CD4-positive, alpha-beta T cell (primary cell): ENCODE measurements at places on chromosomes 2 and 18.

- DNase-seq, result no peak
Measured at GRCh38 chr2:229434187-229434586, 163.1 kb upstream of the PID1 start.

GRCh38 chr2:213490087-213490486 lies 205.8 kb downstream of the SPAG16 start:
- no peak for DNase-seq

DNA sequence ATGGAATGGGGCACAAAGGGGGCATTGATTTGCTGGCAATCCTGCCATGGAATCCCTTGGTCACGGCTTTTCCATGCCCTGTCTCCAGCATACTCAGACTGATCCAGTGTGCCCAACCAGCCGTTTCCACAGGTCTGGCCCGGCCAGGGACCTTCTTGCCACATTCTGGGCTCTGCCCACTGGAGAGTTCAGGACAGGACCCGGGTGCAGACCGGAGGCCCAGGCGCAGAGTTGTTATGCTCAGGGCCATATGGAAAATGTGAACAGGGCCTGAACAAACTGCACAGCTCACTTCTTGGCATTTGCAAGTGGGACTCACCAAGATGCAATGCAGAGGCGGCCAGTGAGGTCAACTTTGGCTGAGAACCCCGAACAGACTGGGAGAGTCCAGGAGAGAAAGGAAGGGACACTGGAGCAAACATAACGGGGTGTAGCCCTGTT lies 15.6 kb upstream of the ASAP2 start:
- no peak for DNase-seq

DNA sequence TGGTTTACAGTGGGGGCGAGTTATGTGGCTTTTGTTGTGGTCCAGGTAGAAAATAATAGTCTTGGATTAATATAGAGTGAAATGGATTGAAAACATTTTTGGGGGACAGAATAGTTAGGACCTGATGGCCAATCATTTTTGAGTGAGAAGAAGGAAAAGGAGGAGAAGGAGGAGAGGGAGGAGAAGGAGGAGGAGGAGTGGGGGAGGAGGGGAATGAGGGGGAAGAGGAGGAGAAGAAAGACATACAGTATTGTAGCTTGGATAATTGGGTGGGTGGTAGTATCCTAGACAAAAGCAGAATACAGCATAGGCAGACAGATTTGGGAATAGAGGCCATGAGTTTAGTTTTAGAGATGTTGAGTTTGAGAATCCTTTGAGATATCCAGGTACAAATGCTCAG lies 101.6 kb downstream of the GATA6 start:
- DNase-seq, result no peak
